ENCODE measurements at places on chromosomes 2 and 18.
A peak's percentile ranks its signal among the peaks of the same experiment; 100 is the strongest.

DNA sequence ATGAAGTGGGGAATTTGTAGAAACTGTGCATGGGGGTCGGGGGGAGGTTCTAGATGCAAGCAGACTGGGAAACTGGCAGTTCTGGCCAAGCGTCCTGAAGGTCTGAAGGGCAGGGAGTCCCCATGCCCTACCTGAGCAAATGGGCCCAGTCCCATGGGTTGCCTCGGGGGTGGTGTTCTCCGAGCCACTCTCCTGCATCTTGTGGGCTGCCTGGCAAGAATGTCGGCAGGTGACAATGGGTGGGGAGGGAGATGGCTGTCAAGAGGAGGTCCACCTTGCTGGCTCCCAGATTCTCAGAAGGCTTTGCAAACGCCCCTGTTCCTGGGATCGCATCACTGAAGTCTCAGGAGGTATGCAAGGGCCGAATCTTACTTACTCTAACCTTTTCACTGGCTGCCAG lies 21.3 kb downstream of the INHBB start:
- DNase-seq = no peak

- DNase-seq = no peak
Observed at GRCh38 chr2:202577250-202578183, 57.3 kb upstream of the FAM117B start.

DNA sequence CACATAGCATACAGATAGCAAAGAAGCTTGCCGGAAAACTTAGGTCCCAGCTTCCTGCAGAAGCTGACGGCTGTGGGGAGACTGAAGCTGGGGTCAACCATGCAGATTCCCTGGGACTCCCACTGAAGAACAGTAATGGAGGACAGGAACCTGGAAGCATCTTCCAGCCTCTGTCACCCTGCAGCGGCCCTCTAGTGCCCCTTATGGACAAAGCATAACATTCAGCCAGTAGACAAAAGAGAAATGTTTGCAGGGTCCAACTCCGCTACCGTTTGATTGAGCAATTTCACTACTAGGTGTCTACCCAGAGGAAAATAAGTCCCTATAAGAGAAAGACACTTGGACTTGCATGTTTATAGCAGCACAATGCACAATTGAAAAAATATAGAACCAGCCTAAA lies 460.6 kb downstream of the CNTNAP5 start:
- DNase-seq = no peak

- no peak for DNase-seq
Observed at GRCh38 chr18:48099481-48100164, 169.2 kb upstream of the SMAD2 start.

GRCh38 chr2:25131567-25132298 lies 36.6 kb downstream of the POMC start:
- no peak for DNase-seq

DNA sequence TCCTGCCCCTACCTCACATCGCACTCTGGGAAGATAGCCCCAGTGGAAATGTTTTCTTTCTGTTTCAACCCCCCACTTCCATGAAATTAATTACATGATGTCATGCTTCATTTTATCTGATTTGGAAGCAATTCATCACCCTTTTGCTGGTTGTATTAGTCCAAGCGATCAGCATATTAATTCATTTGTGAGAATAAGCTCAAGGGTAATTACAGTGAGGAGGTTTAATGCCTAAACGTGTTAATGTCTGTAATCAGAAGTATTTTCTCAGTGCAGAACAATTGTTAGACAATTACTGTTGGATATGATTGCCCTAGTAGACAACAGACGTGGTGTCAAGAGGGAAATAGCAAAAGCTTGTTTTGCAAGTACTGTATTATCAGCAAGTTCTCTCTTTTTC lies 746.3 kb downstream of the CPS1 start:
- no peak for DNase-seq

- no peak for DNase-seq
Observed at GRCh38 chr2:96751800-96752199, 8.9 kb upstream of the CNNM4 start.

DNA sequence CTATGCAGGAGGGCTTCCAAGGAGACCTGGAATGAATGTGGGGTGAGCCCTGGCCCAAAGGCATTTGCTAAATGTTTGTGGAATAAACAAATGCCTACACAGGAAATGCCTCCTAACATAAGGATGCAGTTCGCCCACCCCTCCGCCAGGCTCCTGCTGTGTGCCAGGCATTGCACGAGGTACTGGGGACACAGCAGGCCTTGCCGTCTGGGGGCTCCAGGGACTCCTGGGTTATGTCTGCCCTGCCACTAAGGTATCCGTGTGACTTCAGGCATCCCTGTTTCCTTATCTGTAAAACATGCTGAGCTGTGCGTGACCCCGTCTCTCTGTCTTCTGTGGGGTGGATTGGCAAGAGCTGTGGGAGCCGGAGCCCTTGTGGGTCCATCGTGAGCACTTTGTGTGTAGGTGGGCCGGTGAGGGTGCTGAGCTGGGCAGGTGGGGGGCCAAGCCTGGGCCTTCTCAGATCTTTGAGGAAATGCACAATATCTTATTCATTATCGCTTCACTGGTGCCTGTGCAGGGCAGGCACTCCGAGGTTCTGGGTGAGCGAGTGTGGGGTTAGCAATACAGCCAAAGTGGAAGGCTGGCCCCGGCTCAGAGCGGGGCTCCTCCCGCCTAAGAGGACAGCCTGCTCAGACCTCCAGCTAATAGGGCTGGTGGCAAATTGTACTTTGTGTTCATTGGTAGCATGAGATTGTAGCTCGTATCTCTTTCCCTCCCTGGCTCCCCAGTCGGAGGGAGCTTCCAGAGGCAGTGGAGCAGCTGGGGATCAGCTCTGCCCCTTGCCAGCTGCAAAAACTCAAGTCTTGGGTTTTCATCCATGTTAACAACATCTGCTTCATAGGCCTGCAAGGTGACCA lies 126.8 kb downstream of the GLI2 start:
- no peak for DNase-seq

DNA sequence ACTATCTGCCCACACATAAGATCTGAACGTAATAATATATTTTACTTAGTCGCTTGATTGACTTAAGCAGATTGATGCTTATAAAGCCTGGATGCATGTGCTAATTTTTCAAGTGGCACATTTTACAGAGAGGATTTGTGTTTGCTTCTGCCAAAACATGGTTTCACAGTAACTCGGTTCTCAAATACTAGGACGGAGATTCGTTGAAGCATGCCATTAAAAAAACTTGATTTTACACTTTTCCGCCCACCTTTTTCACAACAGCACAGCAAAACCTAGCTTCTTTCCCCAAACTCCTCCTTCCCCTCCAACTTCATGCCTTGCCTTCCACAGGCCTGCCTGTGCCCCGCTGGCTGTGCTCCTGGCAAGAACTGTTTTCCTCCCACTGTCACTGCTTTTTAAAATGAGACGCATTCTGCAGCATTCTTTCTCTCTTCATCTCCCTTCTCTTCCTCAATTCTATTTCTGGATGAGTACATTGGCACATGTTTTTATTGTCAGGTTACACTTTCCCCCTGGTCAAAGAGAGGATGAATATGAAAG lies 55.1 kb upstream of the LMAN1 start:
- peak; percentile 9 for DNase-seq

GRCh38 chr2:29196792-29197788 lies 81.9 kb downstream of the CLIP4 start:
- DNase-seq = peak; percentile 76

DNA sequence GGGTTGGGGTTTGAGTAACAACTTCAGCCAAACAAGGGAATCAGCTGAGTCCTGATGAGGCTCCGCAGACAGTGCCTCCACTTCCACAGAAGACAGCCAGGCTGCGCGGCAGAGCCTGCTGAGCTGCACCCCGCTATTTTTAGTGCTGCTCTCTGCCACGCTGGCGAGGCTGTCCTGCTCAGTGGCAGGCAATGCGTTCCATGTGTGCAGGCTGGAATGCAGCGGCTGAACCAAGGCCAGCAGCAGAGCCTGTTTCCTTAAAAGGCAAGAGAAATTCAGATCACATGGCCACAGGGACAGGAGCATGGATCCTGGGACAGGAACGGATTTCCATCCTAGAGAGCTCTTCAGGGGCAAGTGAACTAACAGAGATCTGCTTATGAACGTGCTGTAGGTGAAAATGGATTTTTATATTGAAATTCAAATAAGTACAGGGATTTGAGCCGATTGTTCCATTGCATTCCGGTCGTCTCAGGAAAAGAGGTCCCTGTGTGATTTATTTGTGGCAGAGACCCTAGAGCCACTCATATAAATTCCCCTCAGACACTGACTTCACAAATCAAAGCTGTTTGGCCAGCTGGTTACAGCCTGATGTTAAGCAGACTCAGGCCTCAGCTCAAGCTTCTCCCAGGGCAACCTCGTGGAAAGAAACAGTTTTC lies 98.7 kb downstream of the COL6A3 start:
- DNase-seq = peak; percentile 88

DNA sequence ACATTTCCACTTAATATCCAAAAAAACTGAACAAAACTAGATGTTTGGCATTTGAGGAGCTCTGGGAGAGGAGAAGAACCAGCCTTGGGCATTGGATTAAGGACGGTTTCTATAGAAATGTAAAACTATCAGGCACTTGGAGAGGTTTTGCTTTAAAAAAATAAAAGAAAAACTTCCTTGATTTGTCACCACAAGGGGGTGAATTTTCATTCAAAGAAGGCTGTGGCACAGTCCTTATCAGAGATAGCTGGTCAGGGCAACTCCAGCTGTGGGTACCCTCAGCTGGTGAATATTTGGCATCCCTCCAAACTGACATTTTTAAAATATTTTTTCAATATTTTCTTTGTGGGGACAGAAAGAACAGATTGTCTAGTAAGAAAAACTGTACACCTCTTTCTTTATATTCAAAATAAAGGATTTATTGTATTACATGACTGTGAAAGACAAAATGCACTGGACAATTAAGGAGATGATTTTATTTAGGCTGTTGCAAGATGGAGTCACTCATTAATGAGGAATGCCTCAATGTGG lies 46.1 kb upstream of the TBC1D8 start:
- no peak for DNase-seq

- no peak for DNase-seq
Observed at GRCh38 chr2:40734797-40735196, 282.9 kb upstream of the SLC8A1 start.

GRCh38 chr2:218152777-218153176 lies 14.0 kb downstream of the CXCR1 start:
- DNase-seq = no peak

DNA sequence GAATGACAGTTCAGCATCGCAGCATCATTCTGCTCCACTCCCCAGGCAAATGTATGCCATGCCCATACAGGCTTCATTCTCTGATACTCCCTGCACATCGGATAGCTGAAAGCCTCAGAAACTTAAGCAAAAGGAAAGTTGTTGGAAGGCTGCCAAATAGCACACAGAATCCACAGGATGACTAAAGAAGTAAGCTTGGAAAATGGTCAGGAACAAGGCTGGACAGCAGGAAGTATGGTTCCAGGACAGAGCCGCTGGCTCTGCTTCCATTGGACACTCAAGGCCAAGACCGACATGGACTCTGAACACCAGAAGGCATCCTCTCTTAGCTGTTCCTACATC lies 256.5 kb downstream of the CDH20 start:
- DNase-seq = no peak

DNA sequence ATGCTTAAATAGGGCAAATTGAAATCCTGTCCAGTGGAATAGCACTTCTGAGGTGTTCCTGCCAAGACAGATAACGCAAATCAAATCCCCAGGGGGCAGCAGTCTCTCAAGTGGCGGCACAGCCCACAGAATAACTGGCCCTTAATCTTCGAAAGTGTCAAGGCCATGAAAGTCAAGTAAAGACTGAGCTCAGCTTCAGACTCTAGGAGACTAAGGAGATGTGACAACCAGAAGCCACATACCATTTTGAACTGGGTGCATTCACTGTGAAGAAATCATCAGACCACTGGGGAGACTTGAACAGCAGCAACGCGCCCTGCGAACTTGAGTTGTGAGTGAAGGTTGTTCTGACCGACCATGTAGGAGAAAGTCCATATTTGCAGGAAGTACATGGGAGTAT lies 66.0 kb upstream of the ASAP2 start:
- no peak for DNase-seq

GRCh38 chr2:46451131-46451711 lies 28.1 kb upstream of the TMEM247 start:
- no peak for DNase-seq

DNA sequence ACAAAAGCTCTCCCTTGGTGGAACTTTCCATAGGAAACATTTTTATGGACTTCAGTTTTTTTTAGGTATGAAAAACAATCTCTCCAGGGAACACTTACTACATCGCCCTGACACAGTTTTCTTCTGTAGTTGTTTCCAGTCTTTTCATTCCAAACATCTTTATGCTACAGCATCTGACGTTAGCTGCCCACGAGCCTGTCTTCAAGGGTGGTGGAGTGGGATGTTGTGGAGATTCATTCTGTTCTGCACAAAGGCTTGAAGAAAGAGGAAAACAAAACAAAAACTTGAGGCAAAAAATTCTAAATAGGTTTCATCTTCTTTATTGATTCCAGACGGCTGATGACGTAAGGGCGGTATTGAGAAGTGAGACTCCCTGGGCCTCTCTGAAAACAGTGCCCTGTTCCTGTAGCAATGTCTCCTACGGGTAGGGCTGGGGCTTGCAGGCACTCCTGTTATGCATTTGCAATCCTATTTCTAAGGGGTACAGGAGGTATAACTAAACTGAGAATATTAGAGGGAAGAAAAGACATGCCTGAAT lies 375.0 kb downstream of the RNF144A start:
- DNase-seq = no peak

GRCh38 chr2:43218702-43219382 lies 7.6 kb downstream of the ZFP36L2 start:
- peak; percentile 35 for DNase-seq

- no peak for DNase-seq
Observed at GRCh38 chr2:118858485-118859156, 11.2 kb upstream of the EN1 start.

DNA sequence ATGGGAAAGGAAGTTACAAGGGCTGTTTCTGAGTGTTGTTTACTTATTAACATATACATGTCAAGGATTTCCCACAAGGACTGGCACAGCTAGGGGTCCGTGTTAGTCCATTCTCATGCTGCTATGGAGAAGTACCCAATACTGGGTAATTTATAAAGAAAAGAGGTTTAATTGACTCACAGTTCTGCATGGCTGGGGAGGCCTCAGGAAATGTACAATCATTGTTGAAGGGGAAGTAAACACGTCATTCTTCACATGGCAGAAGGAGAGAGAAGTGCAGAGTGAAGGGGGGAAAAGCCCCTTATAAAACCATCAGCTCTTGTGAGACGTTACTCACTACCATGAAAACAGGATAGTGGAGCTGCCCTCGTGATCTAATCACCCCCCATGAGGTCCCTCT lies 128.9 kb upstream of the CELF4 start:
- no peak for DNase-seq

- no peak for DNase-seq
Observed at GRCh38 chr2:184769023-184769422, 170.7 kb downstream of the ZNF804A start.

DNA sequence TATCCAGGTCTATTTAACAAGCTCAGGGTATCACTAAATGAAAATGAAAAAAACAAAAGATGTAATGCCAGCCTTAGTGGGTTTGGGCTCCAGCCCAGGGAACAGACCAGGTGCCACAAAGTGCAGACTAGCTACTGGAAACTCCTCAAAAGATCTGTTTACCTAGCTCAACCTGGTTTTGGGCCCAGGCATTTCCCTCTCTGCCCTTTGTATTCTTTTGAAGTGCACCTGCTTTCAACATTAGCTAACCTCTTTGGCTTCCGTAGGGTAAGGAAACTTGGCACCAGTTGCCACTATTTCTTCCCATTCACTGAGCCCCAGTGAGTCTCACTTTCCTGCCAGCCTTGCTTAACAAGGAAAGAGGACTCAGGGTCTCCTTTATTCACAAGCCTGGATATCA lies 123.6 kb upstream of the CDCA7 start:
- DNase-seq = no peak

GRCh38 chr18:45359275-45360009 lies 255.8 kb upstream of the SLC14A2 start:
- DNase-seq = no peak

Data from Ammon's horn (tissue), 1 donor.